Activated gamma-delta T cell treated with anti-CD3 and anti-CD28 coated beads, Interleukin-2, amount 50 U/mL, for 16 hours (primary cell): ENCODE measurements at places on chromosomes 2 and 18.

DNA sequence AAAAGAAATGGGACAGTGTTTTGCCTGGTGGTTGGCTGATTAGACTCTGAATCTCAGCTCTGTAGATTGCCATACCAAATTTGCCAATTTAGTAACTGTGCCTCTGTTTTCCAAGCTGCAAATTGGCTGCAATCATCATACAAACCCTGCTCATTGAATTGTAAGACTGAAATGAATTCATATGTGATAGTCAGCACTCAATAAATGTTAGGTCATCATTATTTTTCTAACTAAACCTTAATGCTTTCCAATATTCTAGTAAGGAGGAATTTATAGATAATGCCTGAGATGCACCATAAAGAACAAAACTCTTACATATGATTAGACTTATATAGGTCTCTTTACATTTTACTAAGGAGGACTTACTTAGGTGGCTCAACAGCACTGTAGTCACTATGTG is 85.3 kb downstream of the DNER start:
- no peak for DNase-seq

GRCh38 chr18:26543373-26543772 is 5.0 kb downstream of the KCTD1 start:
- no peak for DNase-seq

DNA sequence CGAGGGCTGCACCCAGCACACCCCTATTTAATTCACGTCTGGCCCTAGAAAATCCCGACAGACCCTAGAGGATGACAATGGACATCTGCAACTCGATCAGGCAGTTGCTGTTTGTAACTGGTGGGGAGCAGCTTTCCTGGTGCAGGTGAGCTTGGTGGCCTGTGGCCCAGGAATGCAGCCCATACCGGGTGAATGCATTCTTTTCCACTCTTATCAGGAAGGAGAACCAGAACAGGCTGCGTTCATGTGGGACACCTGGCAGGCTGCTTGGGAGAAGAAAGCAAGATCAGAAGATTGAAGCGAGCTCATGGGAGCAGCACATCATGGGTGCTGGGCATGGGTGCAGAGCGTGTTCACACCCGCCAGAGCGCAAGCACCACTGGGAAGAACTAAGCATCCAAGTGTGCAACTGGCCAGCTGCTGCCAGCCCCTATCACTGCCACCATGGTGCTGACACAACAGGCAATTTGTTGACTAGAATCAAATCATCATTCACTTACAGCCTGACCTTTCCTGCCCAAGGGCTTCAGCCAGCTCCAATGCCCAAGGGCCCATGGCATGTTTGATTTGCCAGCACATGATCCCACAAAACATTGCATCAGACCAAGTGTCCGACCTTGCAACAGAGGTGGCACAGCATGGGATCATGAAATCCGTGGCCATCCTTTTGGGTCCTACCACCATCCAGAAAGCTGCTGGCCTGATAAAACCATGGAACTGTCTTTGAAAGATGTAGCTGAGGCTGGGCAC is 241.7 kb upstream of the ID2 start:
- no peak for DNase-seq

DNA sequence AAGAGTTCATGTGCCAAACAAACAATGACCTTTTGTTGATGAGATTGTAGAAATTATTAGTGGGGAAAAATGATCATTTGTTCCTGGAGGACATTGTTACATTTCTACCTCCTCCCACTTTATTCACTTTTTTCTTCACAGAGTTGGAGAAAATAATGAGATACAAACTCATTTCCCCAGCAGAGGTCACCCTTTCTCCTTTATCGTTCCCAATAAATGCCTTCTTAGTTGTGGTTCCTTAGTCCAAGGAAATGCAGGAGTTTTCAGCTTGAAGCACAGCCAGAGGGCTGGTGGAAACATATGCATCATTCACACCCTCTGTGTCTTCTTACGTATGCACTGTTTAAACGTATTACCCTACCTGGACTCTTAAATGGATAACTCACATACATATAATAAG is 108.8 kb downstream of the SLC4A3 start:
- no peak for DNase-seq

DNA sequence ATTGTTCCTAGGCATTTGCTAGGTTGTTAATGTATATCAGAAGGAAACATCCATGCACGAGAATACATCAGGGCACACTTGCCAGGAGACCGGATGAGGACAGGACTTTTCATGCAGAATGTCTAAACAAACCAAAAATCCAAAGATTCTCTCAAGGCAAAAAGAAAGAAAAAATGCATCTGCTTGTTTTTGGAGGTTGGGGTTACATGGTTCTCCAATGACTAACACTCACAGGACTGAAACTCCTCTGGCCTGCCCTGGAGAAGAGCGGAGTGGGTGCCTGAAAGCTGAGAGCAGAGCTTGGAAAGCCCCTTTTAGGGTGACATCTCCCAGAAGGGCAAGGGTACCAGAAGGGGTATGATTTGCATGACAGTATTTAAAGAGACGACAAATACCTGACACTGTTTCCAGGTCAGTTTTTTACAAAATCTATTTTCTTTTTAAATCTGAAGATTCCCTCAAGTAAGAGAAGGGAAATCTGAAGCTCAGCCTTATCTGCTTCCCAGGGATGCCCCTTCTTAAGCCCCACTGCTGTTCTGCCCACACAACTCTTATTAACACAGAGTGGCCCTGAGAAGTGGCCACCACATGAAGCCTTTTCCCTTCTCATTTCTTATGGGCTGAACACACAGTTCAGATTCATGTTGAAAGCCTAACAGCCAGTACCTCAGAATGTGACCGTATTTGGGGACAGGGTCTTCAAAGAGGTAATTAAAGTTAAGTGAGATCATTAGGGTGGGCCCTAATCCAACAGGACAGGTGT is 216.4 kb downstream of the STK39 start:
- no peak for DNase-seq

DNA sequence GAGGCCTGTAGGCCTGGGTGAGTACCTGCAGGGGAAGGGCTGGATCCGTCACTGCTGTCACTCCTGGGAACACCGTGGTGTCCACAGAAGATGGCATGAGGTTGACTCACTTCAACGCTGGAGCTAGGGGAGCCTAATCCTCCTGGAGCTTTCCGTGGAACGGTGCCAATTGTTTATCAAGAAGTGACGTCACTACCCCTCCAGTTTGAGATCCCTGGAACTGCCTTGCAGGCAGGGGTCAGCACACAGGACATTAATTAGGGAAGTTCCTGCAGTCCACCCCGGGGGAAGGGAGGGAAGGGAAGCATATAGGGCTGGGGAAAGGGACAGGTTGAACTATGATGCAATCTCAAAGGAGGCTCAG is 408.6 kb downstream of the GALR1 start:
- no peak for DNase-seq

GRCh38 chr2:71935262-71935848 is 212.3 kb downstream of the CYP26B1 start:
- no peak for DNase-seq

DNA sequence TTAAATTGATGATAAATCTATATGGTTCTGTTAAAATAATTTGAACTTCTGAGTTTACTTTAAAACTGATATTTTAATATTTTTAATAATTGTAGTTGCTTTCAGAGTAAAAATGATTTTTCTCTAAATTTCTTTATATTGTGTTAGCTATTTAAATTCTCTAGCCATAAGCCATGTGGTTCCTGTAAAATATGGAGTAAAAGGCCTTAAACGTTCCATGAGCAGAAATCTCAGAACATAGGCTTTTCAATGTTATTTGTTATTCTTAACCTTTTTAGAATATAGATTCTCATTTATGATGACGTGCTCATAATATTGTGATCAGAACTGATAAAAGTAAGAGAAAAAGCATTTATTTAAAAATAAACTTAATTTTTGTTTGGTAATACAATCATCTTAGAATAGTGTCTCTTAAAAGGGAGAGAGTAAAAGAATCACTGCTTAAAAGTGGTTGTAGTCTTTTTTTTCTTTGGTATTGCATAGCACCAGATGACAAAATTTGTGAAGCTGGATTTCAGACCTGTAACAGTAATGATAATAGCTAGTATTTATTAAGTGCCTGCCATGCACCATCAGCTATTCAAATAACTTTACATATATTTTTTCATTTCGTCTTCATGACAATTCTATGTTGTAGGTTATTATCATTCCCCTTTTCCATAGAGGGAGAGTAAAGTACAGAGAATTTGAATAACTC is 2.7 kb downstream of the BMPR2 start:
- no peak for DNase-seq

- DNase-seq, result no peak
Measured at GRCh38 chr18:11362856-11363255, 213.5 kb upstream of the PIEZO2 start.

GRCh38 chr2:60565472-60565871 is 12.0 kb upstream of the BCL11A start:
- no peak for DNase-seq

GRCh38 chr2:105645031-105645937 is 99.4 kb upstream of the NCK2 start:
- no peak for DNase-seq

DNA sequence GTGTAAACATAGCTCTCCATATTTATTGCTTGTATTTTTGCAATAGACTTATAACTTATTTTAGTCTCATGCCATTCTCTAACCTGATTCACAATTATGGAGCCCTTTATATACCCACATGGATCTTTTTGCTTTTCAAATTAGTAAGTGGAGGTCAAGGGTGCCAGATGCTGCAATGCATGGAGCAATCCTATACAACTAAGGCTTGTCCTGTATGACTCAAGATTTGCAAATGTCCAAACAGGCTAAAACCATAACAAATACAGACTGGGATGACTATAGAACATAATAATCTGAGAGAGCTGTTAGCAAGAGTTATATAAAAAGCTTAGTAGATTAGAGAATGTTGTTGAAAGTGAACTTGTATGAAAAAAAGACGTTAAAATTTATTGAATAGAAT is 690.4 kb upstream of the NRXN1 start:
- DNase-seq, result no peak

DNA sequence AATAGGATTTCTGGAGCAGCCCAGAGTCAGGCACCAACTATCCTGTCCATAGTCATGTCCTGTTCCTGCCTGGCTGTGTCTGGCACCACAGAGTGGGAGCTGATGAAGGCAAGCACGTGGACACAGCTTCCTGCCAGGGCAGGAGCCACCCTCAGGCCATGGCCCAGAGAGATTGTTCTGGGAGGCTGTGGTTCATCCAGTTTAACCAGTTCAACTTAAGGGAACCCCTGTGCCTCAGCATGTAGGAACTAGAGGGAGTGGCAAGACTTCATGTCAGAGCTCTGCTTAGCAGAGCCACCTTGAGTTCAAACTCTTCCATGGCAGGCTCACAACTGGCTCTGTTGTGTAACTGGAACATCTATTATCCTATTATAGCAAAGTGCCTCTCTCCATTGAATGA is 73.2 kb upstream of the NCKAP5 start:
- no peak for DNase-seq

DNA sequence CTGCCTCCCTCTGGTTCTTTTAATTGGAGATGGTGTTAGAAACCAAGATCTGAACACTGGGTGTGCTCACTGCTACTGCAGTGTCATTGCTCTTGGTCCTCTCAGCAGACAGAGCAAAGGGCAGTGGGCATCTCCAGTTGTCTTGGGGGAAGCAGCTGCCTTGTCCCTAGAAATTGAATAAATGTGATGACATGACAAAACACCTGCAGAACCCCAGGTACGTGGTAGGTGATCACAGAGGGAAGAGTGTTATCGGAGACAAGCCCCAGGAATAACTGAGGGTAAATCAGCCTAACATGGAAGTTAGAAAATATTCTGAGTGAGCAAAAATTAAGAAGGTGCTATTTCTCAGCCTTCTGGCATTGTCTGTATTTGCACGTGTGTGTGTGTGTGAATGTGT is 311.9 kb upstream of the HDAC4 start:
- no peak for DNase-seq
